ENCODE measurements at places on chromosomes 5 and 9.

DNA sequence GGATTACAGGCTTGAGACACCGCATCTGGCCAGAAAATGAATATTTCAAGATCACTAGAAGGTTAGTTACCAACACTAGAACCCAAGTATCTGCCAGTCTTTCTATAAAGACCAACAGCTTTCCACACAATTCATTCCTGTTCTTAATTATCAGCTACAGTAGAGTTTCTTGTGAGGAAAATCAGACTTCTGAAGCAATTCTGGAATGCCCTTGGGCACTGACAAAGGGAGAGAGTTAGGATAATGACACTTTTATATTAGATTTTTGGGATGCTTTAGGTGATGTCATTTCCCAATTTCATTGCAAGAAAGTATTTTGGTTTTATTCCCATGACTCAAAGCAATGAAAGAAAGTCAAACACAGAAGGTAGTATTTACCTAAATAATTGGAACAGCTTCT is 497.0 kb upstream of the TUSC1 start:
- DNase-seq = no peak

DNA sequence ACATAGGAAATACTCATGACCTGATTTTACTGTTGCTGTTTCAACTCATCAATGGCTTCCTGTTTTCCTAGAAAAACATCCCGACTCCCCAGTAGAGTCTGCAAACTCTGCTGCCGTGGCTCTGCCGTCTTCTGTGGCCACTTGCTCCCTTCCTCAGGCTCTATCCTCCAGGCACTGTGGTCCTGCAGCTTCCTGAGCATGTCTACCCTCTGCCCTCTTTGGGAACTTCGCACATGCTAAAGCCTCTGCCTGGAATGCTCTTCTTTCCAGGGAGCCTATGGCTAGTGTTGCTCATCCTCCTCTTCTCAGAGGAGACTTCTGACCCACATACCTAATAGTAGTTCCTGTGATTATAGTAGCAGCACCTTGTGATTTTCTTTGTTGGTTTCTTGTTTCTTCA is 256.9 kb downstream of the MAN2A1 start:
- DNase-seq = peak; percentile 40

DNA sequence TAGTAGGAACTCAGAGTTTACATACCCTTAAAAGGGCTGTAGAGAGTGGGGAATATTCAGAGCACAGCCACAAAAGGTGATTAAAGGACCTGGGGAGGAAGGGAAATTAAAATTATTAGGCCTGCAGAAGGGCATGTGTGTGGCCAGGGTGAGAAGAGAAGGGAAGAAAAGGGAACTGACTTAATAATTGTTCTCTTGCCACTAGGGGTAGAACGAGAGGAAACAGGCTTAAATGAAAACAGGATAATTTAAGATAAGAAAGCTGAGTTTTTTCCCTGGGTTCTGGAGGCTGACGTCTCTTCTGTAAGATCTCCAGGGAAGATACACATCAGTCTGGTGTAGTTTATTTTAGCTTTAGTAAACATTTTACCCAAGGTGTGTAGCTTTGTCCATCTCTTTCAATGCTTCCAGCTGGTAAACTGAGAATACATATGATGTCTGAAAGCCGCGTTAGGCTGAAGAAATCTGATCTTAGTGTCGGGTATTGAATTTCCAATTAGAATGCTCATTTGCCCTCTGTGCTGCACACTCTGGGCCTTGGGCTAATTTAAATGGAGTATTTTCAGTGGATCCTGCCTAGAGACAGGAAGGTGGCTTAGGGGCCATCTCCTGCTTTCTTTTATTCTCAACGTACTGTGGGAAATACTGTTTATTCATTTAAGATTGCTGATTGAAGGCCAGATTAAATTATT is 416.8 kb downstream of the TMEM38B start:
- DNase-seq = no peak

- no peak for DNase-seq
Observed at GRCh38 chr9:6567140-6567591, 78.4 kb downstream of the GLDC start.

- no peak for DNase-seq
Observed at GRCh38 chr9:37117956-37118355, 2.4 kb upstream of the ZCCHC7 start.

DNA sequence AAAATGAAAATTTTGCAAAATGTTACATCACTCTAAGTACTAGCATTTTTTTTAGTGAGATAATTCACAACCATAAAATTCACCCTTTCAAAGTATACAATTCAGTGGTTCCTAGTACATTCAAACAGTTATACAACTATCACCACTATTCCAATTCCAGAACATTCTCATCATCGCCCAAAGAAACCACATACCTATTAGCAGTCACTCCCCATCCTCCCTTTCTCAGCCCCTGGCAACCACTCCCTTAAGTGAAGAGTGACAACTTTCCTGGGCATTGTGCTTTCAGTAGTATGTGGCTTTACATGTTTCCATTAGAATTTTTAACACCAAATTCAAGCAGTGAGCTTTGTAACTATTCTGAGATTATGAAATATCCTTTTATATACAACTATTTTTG is 81.4 kb downstream of the RASEF start:
- no peak for DNase-seq

- no peak for DNase-seq
Observed at GRCh38 chr9:35616681-35617459, 1.3 kb downstream of the CD72 start.

GRCh38 chr9:98241357-98242300 is 13.8 kb downstream of the TBC1D2 start:
- DNase-seq = no peak

- DNase-seq = no peak
Observed at GRCh38 chr5:78776637-78777036, 128.1 kb upstream of the LHFPL2 start.

- DNase-seq = no peak
Observed at GRCh38 chr9:12963537-12963936, 188.7 kb downstream of the LURAP1L start.

DNA sequence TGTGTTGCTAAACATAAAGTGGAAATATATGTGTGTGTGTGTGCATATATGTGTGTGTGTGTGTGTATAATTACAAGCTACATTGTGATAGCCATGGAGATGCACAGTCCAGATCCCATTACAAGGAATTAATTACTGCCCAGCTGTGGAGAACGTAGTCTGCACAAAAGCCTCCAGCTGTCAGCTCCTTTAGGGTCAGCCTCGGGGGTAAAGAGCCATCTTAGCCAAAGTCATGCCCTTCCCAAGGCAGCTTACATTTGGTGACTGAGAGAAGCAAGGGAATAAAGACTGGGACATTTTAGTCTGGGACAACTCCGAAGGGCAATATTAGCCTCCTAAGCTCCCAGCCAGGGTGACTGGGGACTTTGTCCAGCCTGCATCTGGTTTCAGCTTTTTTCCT is 21.9 kb upstream of the FOCAD start:
- no peak for DNase-seq

DNA sequence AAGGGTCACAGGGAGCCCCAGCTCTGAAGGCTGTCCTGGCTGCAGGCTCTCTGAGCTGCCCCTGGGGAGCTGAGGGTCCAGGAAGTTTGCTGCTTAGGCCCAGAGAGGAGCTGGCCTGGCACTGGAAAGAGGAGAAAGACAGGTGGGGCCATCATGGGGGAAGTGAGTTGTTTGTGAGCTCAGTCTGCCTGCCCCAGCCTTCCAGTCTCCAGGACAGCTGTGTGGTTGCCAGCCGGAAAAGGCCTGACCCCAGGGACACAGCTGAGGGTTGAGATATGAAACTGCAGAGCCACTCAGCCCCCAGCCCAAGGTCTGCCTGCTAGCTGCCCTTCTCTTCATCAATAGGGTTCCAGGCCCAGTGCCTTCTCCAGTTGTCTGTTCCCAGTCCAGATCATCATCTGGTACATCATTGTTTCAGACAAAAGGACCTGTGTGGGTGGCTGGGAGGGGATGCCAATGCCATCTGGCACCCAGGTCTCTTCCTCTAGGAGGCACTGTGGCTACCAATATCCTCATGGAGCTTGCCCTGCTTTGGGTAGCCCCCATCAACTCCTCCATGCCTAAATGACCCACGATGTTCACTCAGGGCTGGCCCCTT is 4.3 kb upstream of the DDX41 start:
- no peak for DNase-seq

- DNase-seq = no peak
Observed at GRCh38 chr5:108531367-108532128, 149.7 kb upstream of the FBXL17 start.

- DNase-seq = no peak
Observed at GRCh38 chr9:4290427-4290837, 9.4 kb downstream of the GLIS3 start.

GRCh38 chr5:463952-464351 is 21.0 kb downstream of the EXOC3 start:
- no peak for DNase-seq

Measured in vagina (tissue), 2 donors.